Natural killer cell treated with Interleukin-12 subunit alpha and Interleukin-12 subunit beta and Interleukin-15 and Interleukin-18, amount 100 ng/mL, for 72 hours (primary cell): ENCODE measurements at places on chromosomes 2 and 18. TPM values are rescaled to one million over a fixed set of nuclear protein-coding genes. Genes with fewer than 3 reads are reported as not detected.

The NETO1 gene
- total RNA-seq: not detected

The SCN9A gene
- 0.17 TPM for total RNA-seq

The CABLES1 gene
- not detected for total RNA-seq

The MEIS1 gene
- total RNA-seq: 3.6 TPM

The MYO3B gene
- 0.31 TPM for total RNA-seq

The CCDC178 gene
- not detected for total RNA-seq

The OR6B2 gene
- total RNA-seq: not detected
